ENCODE measurements at places on chromosomes 12 and 14.

- DNase-seq: no peak
Observed at GRCh38 chr12:15751741-15752140, 37.4 kb downstream of the EPS8 start.

- DNase-seq: no peak
Observed at GRCh38 chr12:52193991-52194390, 2.2 kb upstream of the KRT80 start.

- DNase-seq: no peak
Observed at GRCh38 chr12:111451649-111452129, 46.0 kb downstream of the SH2B3 start.

DNA sequence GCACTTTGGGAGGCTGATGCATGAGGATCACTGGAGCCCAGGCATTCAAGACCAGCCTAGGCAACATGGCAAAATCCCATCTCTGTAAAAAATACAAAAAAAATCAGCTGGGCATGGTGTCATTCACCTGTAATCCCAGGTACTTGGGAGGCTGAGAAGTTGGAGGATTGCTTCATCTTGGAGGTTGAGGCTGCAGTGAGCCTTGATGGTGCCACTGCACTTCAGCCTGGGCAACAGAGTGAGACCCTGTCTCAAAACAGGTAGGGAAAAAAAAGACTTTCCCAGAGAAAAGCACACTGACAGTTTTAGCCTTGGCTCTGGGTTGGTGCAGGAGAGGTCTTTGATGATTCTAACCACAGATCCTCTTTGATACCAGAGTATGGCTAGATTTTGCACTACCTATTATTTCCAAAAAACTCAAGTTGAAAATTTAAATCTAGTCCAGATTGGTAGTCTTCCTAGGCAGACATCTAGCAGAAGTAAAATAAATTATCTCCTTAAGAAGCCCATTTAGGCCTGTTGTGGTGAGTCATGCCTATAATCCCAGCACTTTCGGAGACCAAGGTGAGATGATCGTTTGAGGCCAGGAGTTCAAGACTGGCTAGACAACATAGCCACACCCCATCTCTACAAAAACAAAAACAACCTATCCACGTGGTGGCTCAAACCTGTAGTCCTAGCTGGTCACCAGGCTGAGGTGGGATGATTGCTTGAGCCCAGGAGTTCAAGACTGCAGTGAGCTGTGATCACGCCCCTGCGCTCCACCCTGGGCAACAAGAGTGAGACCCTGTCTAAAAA lies 18.6 kb downstream of the LARP4 start:
- DNase-seq: no peak

- no peak for DNase-seq
Observed at GRCh38 chr12:34350092-34351041, 328.1 kb downstream of the ALG10 start.

DNA sequence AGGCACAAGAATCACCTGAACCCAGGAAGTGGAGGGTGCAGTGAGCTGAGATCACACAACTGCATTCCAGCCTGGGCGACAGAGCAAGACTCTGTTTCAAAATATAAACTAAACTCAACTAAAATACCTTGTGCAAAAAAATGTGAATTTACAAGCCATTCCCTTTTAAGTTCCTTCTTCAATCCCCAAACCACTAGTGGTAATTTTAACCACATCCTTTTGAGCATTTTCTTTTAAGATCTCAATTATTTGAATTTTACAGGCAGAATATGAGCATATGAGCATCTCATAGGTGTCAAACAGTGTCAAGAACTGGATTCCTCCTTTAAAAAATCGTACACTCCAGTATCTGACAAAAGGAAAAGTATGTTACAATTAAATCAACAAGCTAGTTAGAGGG lies 57.0 kb upstream of the NPFF start:
- no peak for DNase-seq

- no peak for DNase-seq
Observed at GRCh38 chr12:89576572-89577220, 50.8 kb upstream of the POC1B start.

- no peak for DNase-seq
Observed at GRCh38 chr14:70748422-70748821, 60.9 kb downstream of the MAP3K9 start.

GRCh38 chr14:67559639-67560038 lies 26.5 kb downstream of the PLEKHH1 start:
- DNase-seq: no peak

DNA sequence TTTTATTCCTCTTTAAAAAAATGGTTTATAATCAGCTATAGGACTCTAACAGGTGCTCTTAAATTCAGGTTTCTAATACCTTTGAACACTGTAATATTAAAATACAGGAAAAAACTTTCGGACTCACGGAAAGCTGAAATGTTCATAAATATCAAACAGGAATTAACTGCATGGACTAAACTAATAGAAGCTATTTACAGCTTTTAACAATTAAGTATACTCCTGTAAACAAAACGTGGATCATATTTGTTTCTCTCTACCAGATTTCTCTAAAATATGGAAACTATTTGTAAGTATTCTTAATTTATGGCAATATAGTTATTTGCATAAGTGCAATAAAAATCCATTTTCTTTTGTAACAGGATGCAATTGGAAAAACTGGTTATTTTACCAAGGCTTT lies 108.9 kb upstream of the RESF1 start:
- DNase-seq: no peak

GRCh38 chr14:51182131-51182565 lies 57.9 kb upstream of the TMX1 start:
- DNase-seq: no peak

- DNase-seq: no peak
Observed at GRCh38 chr14:39459795-39460478, 27.7 kb upstream of the FBXO33 start.

DNA sequence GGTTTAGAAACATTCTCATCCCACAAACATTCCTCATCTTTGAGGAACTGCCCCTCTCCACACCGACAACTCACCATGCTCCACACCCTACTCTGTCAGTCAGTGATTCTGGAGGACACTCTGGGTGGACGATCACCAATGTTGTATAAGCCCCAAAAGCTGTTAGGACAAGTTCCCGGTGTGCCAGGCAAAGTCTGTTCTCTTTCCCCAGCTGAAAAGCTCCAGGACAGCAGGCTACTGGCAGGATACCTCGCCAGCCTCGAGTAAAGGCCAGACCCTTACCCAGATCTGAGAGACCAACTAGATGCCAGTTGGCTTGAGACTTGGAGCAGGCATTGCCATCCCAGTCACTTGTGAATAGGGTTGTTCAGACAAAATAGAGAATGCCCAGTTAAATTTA lies 12.0 kb downstream of the KRT5 start:
- DNase-seq: no peak

DNA sequence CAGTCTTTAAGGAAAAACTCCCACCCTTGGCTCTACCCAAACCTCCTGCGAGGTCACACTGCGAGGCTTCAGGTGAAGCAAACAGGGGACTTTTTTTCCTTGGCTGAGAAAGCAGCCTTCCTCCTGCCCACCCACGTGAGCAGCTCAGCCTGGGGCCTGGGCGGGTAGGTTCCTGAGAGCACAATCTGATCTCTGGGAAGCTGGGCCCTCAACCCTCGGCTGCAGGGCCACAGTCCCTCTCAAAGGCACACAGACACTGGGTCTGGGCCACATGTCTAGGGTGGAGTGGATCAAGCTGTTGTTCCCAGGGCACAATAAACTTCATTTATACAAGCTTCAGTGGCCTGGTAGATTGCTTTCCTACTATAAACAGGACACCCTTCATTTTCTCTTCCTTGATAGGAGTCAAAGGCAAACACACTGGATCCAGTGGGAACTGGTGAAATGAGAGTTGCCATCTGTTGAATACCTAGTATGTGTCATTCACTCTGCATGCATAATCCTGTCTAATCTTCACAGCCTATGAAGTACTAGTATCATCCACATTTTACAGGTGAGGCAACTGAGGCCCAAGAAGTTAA lies 41.3 kb upstream of the PNMA1 start:
- no peak for DNase-seq

DNA sequence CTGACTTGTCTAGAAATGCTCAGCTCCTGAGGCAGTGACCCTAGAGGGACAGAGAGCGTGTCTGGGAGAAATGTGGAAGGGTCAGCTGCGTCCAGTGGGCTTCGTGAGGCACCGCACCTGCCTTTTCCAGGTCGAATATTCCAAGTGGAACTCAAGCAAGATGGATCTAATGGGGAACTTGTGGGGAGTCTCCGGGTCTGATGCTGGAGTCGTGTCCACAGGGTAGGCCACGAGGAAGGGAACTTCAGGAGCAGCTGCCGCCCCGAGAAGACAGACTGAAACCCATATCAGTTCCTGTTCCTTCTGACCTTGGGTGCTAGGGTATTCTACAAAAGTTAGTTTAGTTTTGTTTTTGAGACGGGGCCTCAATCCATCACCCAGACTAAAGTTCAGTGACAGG lies 67.5 kb downstream of the TNFAIP2 start:
- DNase-seq: no peak

DNA sequence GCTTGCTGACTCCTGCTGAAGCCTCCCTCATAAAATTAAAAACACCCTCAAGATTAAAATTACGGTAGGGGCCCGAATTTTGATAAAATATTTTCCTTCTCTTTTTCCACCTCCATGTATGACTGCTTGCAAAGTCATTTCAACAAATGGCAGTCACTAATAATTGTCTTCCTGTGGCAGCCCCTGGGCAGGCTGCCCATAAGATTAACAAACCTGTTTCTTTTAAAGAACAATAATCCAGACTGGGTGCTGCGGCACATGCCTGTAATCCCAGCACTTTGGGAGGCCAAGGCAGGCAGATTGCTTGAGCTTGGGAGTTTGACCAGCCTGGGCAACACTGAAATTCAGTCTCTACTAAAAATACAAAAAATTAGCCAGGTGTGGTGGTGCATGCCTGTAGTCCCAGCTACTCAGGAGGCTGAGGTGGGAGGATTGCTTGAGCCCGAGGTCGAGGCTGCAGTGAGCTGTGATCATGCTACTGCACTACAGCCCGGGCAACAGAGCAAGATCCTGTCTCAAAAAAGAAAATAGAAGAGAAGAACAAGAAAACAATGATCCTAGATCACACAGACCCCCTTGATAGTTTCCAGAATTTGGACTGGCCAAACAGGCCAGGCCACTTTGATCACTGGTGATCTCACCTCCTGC lies 8.7 kb downstream of the SAV1 start:
- no peak for DNase-seq

GRCh38 chr12:70267550-70267949 lies 24.3 kb downstream of the CNOT2 start:
- no peak for DNase-seq

DNA sequence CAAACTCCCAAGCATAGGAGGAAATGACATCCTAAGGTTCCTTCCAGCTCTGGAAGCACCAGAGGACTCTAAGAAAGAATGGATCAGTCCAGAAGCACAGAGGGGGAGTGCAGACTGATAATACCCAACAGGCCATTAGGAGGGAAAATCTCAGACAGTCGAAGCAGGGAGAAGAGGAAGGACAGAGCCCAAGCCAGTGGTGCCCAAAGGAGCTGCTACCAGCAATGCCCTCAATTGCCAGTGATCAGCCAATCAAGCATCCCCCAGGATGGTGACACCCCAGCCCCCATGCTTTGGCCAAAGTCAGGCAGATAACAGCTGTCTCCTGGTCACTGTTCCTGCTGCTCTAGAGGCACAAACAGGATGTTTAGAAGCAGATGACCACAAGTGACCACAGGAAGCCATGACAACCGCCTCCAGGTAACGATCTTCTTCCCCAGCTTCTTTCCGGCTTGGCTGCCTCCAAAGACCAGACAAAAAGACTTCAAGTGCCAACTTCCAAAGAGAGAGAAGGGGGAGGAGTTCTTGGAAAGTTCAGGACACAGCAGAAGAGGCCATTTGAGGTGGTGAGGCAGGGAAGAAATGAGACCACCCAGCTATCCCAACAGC lies 16.2 kb downstream of the PXN start:
- DNase-seq: no peak

GRCh38 chr14:106879241-106879640 lies 1352.9 kb downstream of the TMEM121 start:
- no peak for DNase-seq

- DNase-seq: no peak
Observed at GRCh38 chr12:33519566-33519965, 79.9 kb upstream of the SYT10 start.
